ENCODE measurements at places on chromosomes 12 and 14. TPM values are rescaled to one million over a fixed set of nuclear protein-coding genes. Genes with fewer than 3 reads are reported as not detected.

Gene ATP5MC2
- 472 TPM for total RNA-seq

Gene HOTAIR
- total RNA-seq, result not detected

Gene DNAH10
- total RNA-seq, result not detected

Gene BBOF1
- 0.73 TPM for total RNA-seq

Gene CACNA1C
- total RNA-seq, result not detected

Gene LYZ
- total RNA-seq, result not detected

Gene ASB2
- total RNA-seq, result not detected

Gene IRF2BPL
- total RNA-seq, result 22.0 TPM

Gene TMTC3
- total RNA-seq, result 17.9 TPM
